ENCODE measurements at places on chromosomes 2 and 18.
A peak's percentile ranks its signal among the peaks of the same experiment; 100 is the strongest.

- DNase-seq = no peak
Observed at GRCh38 chr2:10271946-10272345, 30.8 kb upstream of the HPCAL1 start.

GRCh38 chr2:231399046-231399852 lies 3.7 kb downstream of the B3GNT7 start:
- no peak for DNase-seq

GRCh38 chr2:222322236-222322635 lies 23.4 kb upstream of the PAX3 start:
- DNase-seq = no peak

DNA sequence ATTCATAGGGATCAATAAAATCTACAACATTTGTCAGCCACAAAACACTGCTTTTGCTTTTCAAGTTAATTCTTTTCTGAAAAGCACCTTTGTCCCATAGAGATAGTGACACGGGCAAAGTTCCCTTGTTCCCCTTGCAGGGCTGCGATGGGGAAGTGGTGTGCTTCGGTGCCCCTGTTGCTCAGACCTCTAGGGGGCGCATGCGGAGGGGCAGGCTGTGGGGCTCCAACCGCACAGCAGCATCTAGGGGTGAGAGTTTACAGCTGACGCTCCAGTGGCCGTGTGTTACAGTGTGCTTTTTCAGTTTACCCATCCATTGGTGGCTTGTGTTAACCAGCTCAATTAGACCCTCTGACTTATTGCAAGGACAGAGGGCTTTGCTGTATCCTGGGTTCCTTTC lies 1432.2 kb upstream of the ACVR2A start:
- no peak for DNase-seq

GRCh38 chr2:136185981-136186776 lies 68.2 kb upstream of the CXCR4 start:
- DNase-seq = peak; percentile 41

DNA sequence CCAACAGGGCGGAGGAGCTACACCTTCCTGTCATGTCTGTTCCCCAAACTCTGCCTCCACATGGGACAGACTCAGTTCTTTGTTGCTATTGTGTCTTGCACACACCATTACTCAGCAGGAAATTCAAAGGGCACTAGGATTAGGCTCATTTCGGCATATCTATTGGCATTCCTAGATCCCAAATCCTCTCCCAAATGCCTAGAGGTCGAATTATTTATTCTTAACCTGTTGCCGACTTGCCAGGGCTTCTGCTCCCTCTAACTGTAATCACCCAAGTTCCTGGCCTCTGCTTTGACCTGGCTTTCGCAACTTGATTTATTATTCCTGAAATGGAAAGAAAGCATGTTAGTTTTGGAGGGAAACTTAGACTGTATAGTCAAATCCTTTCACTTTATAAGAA lies 67.8 kb upstream of the ST6GAL2 start:
- no peak for DNase-seq

Data from midbrain (tissue), 1 donor.